A549 (cell line): ENCODE measurements at places on chromosomes 3 and 15.
A peak's percentile ranks its signal among the peaks of the same experiment; 100 is the strongest.

GRCh38 chr3:55571913-55572312 is 84.8 kb upstream of the WNT5A start:
- no peak for DNase-seq

- peak; percentile 23 for DNase-seq
Measured at GRCh38 chr15:84684092-84684491, 26.1 kb upstream of the NMB start.

DNA sequence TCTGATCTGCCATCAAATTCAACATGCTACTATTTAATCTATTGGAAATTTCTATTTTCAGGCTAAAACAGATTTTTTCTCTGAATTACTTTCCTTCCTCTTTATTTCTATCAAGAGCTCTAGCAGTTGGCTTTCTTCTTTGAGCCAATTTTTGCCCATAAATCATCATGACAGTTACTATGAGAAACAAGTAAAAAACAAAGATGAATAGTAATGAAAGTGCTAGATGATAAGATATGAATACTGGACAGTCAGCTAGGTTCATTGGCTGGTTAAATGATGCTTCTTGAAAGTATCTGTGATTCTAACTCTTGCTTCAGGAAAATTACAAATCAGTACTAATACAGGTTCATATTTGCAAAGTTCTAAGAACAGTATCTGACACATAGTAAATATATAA is 38.6 kb upstream of the NANOGP8 start:
- DNase-seq, result no peak

DNA sequence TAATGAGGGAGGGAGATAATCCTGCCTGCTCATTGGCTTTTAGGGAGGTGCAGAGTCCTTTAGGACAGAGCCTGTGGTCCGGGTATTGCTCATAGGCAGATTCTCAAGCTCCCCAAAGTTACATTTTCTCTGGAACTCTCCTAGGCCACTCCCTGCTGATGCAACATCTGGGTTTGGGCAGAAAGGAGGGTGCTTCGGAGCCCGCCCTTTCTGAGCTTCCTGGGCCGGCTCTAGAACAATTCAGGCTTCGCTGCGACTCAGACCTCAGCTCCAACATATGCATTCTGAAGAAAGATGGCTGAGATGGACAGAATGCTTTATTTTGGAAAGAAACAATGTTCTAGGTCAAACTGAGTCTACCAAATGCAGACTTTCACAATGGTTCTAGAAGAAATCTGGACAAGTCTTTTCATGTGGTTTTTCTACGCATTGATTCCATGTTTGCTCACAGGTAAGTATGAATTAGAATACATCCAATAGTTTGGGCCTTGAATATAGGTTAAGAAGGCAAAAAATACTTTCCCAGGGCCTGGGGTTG is at the start of gene IL20RB:
IL20RB (plus strand) TSS at position 233 of the 538 bp plus-strand sequence; CDS start at position 364, 131 bp downstream.
- DNase-seq, result peak; percentile 14

GRCh38 chr3:140368223-140368811 is 309.5 kb upstream of the TRIM42 start:
- no peak for DNase-seq

- DNase-seq, result no peak
Measured at GRCh38 chr3:37474901-37475331, 300.5 kb upstream of the LRRFIP2 start.
